ENCODE measurements at places on chromosomes 3 and 15.

DNA sequence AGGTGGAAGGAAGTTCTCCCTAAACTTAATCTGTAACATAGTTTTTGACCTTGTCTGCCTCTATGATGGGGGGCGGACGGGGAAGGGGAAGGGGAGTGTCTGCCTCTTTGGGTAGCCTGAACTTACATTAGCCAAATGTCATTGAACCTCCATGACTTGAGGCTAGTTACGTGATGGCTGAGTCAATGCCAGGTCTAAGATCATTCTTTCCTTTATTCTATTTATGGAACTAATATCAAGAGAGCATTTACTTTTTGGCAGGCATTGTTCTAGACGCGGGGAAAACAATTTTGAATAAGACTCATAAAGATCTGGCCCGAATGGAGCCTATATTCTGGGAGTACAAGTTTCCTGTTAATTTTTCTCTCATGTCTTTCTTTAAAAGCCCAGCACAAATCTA lies 340.7 kb upstream of the C2CD4B start:
- no peak for DNase-seq

- DNase-seq = peak; percentile 79
Observed at GRCh38 chr3:170037463-170038433, at the start of gene GPR160. Gene GPR160, plus strand, starts transcription at chr3:170037995. Its CDS starts 45,978 bp downstream, at chr3:170083973.

DNA sequence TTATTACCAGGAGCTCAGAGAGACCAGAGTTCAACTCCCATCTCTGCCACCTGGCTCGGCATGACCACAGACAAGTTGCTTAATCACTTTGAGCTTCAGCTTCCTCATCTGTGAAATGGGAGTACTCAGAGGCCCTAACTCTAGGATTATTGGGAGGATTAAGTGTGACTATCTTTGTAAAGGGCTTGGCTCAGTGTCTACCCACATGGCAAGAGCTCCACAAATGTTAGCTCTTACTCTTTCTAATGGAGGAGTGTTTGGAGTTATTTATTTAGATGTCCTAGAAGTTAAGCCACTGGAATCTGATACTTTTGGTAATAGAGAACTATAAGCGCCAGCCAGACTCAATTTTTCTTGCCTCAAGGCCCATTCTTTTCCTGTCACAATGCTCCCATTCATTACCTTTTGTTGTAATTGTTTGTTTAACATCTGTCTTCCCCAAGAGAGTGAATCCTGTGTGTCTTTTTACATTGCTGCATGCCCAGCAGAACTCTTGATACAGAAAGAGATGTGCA lies 12.3 kb upstream of the LMCD1 start:
- DNase-seq = no peak

DNA sequence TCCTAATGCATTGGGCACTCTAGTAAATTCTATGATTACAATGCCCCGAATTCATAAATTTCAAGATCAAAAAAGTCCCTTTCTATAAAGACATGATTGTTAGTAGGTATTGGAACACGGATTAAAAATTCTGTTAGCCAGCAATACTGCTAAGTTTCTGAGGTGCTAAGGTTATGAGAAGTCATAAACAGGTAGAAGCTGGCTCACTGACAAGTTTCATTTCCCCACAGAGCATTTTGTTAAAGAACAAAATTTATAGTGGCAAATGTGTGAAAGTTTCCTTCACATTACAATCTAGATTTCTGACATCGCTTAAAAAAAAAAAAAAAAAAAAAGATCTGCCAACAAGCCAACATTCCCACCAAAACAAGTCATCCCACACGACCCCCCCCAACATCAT lies 12.4 kb upstream of the MAN2C1 start:
- DNase-seq = no peak

DNA sequence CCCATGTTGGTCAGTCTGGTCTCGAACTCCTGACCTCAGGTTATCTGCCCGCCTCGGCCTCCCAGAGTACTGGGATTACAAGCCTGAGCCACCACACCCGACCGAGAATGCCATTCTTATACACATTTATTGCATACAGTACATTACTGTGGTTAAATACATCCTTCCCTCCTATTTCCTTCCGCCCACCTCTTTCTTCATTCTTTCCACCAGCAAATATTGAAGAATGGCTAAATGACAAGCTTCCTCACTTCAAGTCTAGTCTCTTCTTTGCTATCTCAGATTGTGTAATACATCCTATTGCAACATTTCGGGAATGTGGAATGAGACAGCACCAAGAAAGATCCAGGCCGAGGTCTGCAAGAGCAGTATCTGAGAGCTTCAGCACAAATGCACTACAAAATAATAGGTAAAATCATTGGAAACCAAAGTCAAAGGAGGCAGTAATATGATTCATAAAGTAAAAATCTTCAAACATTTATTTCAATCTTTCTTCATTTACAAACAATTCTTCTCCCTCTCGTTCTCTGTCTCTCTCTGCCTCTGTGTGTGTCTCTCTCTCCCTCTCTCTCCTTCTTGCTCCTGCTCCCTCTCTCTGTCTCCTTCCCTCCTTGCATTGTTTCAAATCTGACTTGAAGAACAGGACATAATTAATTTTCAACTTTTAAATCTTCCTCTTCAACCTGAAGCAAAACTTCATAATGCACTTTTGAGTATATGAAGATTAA lies 94.7 kb upstream of the TGFBR2 start:
- DNase-seq = no peak

DNA sequence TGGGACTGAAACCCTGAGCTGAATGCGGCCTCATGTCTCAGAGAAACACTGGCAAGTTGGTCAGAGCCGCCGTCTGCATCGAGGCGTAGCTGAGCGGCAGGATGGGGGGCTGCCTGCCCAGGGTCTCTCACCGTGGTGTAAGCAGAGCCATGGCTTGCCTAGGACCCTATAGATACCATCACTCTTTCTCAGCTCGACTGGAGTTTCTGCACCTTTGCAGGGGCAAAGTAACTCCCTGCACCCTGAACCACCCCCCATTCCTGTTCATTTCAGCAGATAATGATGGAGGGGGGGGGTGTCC lies 28.4 kb upstream of the NR2E3 start:
- no peak for DNase-seq

DNA sequence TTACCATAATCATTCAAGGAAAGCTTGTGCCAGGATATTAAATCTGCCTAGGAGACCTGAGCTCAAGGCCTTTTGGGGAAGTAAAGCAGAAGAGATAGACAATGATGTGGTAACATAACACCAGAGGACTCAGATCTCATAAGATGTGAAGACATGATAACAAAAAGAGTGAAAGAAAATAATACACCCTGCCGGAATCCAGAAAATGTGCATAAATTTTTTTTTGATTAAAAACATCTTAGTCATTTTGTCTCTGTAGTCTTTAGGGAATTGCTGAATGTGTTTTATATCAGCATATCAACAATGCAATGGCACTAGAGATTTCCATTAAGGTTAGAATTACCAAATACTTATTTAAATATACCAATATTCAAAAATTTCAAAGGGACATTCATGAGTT lies 326.8 kb upstream of the ROBO1 start:
- DNase-seq = no peak

DNA sequence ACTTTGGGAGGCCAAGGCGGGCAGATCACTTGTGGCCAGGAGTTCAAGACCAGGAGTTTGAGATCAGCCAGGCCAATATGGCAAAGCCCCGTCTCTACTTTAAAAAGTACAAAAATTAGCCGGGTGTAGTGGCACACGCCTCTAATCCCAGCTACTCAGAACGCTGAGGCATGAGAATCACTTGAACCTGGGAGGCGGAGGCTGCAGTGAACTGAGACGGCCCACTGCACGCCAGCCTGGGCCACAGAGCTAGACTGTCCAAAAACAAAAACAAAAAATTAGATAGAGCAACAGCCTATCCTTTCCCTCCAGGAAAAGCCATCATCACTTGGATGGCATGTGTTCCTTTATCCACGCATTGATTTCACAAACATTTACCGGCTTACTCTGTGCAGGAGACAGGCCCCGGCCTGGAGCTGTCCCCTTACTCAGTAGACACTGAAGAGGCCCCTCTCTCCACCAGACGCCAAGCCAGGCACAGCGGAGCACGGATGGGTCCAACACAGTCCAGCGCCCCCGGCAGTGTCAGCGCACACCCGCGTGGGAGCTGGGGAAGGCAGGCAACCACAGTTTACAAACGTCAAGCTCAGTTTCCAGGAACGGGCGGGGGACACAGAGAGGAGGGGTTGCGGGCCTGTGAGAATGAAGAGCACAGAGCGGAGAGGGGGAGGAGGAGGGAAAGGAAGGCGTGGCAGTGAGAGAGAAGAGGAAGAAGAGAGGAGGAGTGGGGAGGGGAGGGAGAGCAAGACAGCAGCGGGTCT lies 3.1 kb downstream of the GP5 start:
- DNase-seq = peak; percentile 57

DNA sequence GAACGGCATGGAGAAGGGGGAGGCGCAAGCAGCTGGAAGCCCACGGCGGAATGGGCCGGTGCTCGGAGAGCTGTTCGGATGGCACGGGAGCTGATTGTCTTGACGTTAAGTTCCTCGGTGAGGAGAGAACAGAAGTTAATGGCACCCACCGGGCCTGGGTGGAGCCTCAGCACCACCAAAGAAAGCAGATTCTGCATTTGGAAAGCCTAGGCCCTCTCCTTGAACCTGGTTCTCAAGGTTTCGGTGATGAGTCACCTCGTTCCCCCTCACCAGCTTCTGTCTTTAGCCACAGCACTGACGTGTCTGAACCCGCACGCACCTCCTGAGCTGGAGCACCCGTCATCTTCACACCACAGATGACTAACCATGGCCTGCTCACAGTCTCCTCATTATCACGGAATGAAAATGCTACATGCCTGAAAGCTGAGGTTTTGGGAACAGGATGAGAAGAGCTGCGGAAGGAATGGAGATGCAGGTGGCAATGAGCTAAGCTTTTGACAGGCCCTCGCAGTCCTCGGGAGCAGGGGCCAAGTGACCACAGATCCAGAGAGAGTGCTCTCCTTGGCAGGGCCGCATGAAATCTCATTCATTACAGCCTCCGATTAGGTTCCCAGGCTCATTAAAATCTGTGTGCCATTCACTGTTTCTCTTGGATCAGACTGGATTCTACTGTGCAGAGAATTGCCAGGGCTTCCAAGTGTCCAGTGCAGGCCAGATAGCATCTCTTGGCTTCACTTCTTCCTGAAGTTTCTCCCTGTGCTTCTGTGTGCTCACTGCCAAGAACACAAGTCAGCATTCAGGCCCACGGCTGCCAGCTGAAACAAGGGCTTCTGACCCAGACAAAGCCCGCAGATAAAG lies 96.3 kb upstream of the DLG1 start:
- DNase-seq = peak; percentile 2

DNA sequence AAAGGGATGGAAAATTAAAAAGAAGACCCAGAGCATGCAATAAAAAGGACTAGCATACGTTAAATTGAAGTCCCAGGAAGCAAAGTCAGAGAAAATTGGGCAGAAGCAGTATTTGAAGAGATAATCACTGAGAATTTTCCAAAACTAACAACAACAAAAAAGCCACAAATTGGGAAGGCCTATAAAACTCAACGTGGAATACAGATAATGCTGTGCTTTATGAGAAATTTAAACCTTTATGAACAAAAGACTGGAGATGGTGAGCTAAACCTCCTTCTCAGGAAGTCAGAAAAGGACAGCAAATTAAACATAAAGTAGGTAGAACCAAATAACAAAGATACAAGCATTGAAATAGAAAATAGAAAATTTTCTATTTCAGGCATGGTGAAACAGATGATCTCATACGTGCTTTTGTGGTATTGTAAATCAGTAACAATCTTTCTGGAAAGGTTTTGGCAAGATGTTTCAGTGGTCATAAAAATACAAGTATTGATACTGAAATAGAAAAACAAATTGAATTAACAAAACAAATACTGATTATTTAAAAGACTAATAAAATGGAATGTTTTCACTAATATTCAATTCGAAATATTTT lies 55.6 kb downstream of the LYSMD4 start:
- no peak for DNase-seq

GRCh38 chr3:47016934-47017435 lies 37.5 kb downstream of the NBEAL2 start:
- DNase-seq = no peak

DNA sequence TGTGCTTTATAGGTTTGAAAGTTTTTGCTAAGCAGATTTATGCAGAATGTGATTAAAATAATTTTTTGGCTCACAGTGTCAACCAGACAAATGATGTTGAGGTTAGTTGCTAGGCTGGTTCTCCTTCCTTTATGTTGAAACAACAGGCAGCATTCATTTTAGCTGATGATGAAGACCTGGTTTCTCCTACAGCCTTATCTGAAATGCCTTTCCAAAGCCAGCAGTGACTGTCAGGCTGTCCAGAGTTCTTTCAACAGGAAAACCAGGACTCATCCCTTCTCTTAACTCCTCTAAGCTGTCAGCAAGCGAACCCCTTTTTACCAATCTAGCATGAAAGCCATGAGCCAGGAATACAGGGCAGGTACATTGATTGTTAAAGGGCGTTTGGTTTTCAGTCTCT lies 84.1 kb downstream of the ZNF609 start:
- no peak for DNase-seq

DNA sequence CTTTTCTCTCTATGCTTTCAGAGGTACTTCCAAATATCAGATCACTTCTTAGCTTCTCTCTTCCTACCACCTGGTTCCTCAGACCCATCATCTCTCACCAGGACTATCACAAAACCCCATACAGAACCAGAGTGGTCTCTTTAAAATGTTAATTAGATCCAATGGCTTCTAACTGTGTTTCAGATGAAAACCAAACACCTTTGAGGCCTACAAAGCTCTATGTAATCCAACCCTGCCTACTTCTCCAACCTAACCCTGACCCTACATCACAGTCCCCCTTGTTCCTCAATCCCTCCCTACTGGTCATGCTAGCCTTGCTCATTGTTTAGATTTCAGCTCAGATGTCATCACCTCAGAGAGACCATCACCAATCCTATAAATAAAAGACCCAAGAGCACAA lies 34.8 kb downstream of the SUMF1 start:
- DNase-seq = no peak

DNA sequence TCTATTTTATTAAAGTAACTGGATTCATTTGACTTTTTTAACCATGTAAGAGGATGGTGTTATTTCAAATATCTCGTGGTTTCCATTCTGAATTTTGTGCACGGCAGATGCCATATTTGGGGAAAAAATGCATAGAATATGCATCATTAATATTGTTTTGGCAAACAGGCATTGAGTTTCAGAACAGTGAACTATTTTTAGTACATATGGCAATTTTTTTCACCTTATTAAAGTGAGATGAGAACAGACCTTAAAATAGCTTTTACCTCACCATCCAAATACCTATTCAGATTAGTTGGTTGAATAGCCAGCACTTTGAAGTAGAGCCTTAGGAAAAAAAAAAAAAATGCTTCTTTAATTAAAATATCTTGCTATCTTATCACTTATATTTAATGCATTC lies 117.3 kb upstream of the FLNB start:
- DNase-seq = no peak
